Activated CD4-positive, alpha-beta memory T cell treated with anti-CD3 and anti-CD28 coated beads, Interleukin-2, amount 10 ng/mL, durations not matched to agents 7 days and 5 days (primary cell): ENCODE measurements at places on chromosomes 1 and 21.

DNA sequence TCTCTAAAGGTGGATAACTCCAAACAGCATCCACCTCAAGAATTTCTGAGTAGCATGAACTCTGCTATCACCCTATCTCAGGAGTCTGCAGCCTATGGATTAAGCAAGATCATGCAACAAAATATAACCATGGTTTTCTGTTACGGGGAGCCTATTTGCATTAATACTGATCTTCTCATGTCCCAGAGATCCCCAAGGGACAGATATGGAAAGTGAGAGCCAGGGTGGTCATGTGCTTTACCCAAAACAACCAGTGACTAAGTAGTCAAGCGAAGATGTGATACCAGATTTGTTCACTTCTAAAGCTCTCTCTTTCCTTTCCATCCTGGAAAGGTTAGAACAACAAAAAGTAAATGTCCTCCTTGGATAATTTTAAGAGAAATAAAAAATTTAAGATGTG lies 125.1 kb downstream of the PRRX1 start:
- DNase-seq: no peak
- no peak overlapping the region for H3K4me3 ChIP-seq
- no peaks in the 10 kb centered on the region for H3K36me3 ChIP-seq
- H3K27ac ChIP-seq: no peak overlapping the region

DNA sequence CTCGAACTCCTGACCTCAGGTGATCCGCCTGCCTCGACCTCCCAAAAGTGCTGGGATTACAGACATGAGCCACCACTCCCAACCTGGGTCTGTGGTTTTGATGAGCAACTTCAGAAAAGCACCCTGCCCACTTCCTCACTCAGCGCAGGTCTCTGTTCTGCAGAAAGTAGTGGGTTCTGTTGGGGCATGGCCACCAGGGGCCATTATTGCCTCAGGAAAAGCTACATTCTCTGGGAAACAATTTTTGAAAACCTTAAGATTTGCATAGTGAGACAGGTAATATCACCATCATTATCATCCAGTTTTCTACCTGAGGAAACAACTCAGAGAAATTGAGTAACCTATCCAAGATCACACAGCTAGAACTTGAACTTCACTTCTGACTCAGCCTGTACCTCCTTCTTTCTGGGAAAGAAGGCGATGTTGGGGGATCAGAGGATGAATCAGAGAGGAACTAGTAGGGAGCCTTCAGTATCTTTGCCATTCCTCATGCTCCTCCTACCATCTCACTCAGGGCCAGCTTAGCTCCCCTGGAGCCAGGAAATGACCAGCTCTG lies 7.1 kb upstream of the NES start:
- peak overlapping the region; percentile 40 for H3K27ac ChIP-seq
- no peaks in the 10 kb centered on the region for H3K36me3 ChIP-seq

- DNase-seq: no peak
- no peaks in the 10 kb centered on the region for H3K36me3 ChIP-seq
- H3K27me3 ChIP-seq: peaks cover 1% of the 10 kb centered on the region
- no peak overlapping the region for H3K27ac ChIP-seq
- H3K4me3 ChIP-seq: no peak overlapping the region
Observed at GRCh38 chr21:43858806-43859648, 6.0 kb upstream of the AGPAT3 start.

DNA sequence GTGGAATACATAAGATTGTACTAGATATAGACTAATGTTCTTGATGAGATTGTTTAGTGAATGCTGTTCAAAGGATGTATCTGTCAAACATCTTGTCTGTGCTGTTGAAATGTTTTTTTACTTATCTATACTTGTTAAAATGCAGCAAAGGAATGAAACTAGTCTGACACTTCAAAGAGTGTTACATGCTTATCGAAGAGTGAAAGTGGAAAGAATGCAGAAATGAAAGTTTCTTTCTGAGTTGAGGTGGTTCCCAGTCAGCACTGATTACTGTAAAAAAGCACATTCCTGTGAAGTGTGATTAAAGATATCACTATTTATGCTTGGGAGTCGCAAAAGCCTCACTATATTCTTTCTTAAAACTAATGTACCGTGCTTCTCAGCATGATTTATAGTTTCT lies 1225.2 kb downstream of the NCAM2 start:
- no peak overlapping the region for H3K27ac ChIP-seq
- no peaks in the 10 kb centered on the region for H3K4me1 ChIP-seq
- DNase-seq: no peak
- H3K36me3 ChIP-seq: no peaks in the 10 kb centered on the region
- H3K27me3 ChIP-seq: no peaks in the 10 kb centered on the region
- H3K4me3 ChIP-seq: no peak overlapping the region

- H3K27ac ChIP-seq: no peak overlapping the region
- H3K4me3 ChIP-seq: no peak overlapping the region
- no peaks in the 10 kb centered on the region for H3K27me3 ChIP-seq
- DNase-seq: no peak
- peaks cover 6% of the 10 kb centered on the region for H3K36me3 ChIP-seq
Observed at GRCh38 chr1:214349781-214350180, 68.8 kb downstream of the SMYD2 start.

- H3K4me3 ChIP-seq: peak overlapping the region; percentile 86
- peaks cover 37% of the 10 kb centered on the region for H3K4me1 ChIP-seq
- peaks cover under 1% of the 10 kb centered on the region for H3K27me3 ChIP-seq
- no peak for DNase-seq
Observed at GRCh38 chr1:156019946-156020292, 832 bp downstream of the SSR2 start.

DNA sequence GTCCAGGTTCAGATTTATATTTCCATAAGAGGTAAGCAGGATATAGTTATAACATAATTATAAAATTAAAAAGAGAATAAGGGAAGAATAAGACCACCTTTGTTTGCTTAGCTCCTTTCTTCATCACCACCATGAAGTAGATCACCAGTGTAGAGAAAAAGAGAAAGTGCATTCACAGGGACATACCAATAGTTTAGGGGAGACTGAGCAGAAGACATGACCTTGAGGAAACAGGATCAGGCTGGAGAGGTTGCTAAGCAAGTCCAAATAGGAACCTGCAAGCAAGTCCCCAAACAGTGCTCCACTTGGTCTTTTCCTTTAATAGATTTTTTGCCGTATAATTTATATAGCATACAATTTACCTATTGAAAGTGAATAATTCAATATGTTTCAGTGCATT lies 63.0 kb downstream of the KCNT2 start:
- H3K36me3 ChIP-seq: no peaks in the 10 kb centered on the region
- no peak overlapping the region for H3K27ac ChIP-seq
- no peaks in the 10 kb centered on the region for H3K4me1 ChIP-seq
- H3K4me3 ChIP-seq: no peak overlapping the region

DNA sequence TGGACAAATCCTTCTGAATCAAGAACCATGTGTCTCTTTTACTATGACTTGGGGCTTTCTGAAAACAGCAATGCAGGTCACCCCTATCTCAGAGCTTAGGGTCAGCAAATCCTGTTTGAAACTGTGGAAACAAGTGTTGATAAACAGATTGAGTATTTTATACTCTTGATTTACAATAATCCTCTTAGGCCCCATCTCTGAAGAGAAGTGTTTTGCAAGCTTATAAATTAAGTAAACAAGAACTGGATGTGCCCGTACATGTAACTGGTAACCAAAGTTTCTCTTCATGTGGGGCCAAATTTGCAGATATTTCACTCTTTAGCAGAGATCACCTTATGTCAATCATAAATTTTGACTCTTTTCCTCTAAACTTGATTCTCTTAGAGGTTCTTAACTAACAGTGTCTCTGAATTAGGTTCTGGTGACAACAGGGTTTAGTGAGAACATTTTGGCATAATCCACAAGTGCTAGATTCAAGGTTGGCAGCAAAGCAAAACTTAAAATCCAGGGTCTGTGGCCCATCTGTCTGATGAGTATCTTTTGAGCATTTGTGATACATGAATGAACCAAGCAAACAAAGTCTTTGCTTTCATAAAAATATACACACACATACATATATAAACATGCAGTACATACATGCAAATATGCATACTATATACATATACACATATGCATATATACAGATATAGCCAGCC lies 183.0 kb upstream of the HOOK1 start:
- no peaks in the 10 kb centered on the region for H3K4me1 ChIP-seq
- DNase-seq: no peak
- H3K27me3 ChIP-seq: no peaks in the 10 kb centered on the region
- H3K27ac ChIP-seq: no peak overlapping the region

DNA sequence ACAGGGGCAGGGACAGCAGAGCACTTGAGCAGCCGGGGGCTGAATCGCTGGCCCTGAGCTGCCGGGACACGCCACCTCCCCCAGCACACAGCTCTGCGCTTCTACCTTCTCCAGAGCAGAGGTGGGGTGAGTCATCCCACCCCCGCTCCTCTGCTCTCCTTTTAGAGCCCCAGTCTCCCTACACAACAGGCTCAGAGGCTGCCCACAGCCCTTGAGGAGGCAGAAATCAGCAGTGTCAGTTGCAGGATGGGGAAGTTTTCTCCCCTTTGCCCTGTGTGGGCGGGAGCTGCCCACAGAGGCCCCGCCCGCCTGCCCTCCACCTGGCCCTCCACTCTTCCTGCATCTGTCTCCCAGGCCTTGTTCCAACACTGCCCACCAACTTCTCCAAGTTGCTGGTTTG lies 94.6 kb downstream of the STUM start:
- no peak overlapping the region for H3K4me3 ChIP-seq
- DNase-seq: peak; percentile 59
- H3K36me3 ChIP-seq: peaks cover 49% of the 10 kb centered on the region
- H3K27ac ChIP-seq: peak overlapping the region; percentile 78

DNA sequence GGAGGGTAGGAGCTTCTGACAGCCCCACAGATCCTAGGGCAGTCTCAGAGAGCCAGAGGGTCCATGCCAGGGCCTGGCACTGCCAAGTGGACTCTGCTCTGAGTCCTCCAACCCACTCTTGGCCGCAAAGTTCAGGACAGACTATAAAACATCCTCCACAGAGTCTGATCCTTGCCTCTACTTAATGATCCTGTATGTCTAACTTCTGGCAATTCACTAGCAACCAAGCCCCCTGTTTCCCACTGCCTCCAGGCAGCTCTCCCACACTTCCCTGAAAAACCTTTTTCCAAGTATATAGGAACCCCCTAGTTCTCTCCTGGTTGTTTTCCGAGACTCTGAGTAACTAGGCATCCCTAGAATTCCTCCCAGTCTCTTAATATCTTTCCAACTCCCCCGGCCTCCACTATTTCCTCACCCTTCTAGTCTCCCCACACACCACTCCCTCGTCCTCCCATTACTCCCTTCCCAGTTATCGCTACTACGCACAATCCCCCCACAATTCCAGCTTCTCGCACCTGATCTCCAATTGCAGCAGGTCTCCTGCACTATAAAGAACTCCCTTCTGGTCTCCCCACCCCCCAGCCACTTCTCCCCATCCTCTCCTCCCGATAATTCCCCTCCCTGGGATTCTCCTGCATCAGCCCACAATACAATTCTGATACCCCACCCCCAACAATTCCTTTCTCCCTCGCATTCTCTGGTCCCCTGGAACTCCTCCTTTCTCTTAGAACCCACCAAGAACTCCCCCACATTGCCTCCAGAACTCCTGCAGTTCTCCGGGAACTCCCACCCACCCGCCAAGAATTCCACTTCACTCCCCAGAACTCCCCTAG lies 574 bp downstream of the IGSF9 start:
- H3K27me3 ChIP-seq: peaks cover 62% of the 10 kb centered on the region
- H3K4me1 ChIP-seq: peaks cover 5% of the 10 kb centered on the region
- H3K27ac ChIP-seq: no peak overlapping the region

DNA sequence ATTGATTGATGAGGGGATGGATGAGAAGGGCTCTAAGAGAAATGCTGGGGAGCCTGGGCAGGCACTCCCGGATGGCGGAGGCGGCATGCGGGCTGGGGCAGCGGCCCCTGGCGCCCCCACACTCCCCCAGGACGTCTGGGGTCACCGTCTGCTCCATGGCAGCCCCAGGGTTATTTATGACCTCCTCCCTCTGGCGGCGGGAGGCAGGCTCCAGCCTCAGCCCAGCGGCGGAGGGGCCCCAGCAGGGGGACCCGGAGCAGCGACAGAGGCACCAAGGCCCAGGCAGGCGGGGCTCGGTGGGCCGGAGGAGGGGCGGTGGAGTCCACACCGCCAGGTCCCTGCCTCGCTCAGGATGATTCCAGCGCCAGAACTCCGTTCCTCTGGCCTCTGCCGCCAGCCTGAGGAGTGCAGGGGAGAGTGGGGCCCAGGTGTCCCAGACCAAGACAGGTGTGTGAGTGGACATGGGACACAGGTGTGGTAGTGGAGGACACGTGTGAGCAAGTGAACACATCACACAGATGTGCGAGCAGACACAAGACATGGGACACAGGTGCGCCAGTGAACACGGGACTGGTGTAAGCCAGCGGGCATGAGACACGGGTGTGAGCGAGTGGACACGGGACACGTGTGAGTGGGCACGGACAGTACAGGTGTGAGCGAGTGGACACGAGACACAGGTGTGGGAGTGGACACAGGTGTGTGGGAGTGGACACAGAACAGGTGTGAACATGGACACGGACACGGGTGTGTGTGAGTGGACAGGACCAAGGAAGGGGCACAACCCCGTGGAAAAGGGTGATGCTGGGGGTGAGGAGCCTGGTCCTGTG lies 2.5 kb upstream of the SAMD11 start:
- H3K4me1 ChIP-seq: peaks cover 11% of the 10 kb centered on the region
- no peaks in the 10 kb centered on the region for H3K36me3 ChIP-seq
- H3K27ac ChIP-seq: no peak overlapping the region
- H3K4me3 ChIP-seq: no peak overlapping the region
- H3K27me3 ChIP-seq: peaks cover 45% of the 10 kb centered on the region
- DNase-seq: no peak

GRCh38 chr1:64624808-64625207 lies 120.1 kb upstream of the RAVER2 start:
- no peak overlapping the region for H3K4me3 ChIP-seq
- H3K4me1 ChIP-seq: no peaks in the 10 kb centered on the region
- no peak overlapping the region for H3K27ac ChIP-seq
- DNase-seq: no peak

DNA sequence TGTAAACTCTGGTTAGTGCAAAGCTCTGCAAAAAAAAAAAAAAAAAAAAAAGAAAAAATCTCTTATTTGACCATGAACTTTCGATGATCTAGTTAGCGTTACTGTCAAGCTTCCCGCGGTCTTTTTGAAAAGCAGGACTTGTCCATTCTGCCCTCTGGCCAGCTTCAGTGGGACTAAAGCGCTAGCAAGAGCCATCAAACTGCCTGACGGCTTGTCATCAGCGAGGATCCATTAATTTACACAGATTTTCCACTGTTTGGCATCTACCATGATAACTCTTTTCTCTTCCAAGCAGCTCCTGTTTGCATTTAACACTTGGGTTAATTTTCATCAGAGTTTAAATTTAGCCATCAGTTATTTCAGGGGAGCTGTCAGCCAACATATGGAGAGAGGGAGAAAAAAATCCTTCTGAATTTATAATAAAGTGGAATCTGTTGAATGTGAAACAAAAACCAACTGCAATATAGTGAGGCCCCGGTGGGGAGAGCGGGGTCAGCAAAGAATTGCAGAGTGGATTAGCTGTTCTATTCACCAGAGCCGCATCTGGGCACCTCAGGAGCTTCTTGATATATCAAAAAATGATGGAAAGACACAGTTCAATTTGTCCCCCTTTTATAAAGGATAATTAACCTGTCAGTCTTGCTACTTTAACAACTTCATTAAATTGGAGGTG lies 298.2 kb downstream of the SPATA17 start:
- H3K4me1 ChIP-seq: no peaks in the 10 kb centered on the region
- no peak for DNase-seq
- no peak overlapping the region for H3K4me3 ChIP-seq
- H3K27me3 ChIP-seq: peaks cover 3% of the 10 kb centered on the region

- no peak overlapping the region for H3K27ac ChIP-seq
- peaks cover 23% of the 10 kb centered on the region for H3K4me1 ChIP-seq
- H3K36me3 ChIP-seq: peaks cover 14% of the 10 kb centered on the region
- no peak overlapping the region for H3K4me3 ChIP-seq
- no peak for DNase-seq
Observed at GRCh38 chr1:198530953-198531352, 9.5 kb downstream of the ATP6V1G3 start.
